CD8-positive, alpha-beta memory T cell (primary cell): ENCODE measurements at places on chromosomes 13 and 19. TPM values are rescaled to one million over a fixed set of nuclear protein-coding genes. Genes with fewer than 3 reads are reported as not detected.

Gene ZNF20
- 2.5 TPM for total RNA-seq

Gene FFAR3
- total RNA-seq: not detected

Gene ICAM3
- 83.0 TPM for total RNA-seq

Gene SLC10A2
- not detected for total RNA-seq

Gene TRPM4
- total RNA-seq: not detected

DNA sequence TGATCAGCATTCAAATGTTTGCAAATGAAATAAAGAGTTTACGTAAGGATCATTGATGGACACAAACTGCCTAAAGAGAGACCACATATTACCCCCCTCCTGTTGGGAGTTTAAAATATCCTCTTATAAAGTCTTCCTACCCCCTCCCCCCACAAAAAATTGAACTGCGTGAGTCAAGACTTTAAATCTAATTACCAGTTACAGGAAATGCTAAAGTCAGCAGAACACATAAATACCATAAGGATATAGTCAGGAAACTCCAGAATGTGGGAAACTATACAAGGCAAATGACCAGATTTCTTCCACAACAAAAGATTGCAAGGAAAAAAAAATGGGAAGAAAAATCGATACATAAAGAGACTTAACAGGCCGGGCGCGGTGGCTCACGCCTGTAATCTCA lies 44.4 kb upstream of the FARP1 start:
- no peak for DNase-seq

DNA sequence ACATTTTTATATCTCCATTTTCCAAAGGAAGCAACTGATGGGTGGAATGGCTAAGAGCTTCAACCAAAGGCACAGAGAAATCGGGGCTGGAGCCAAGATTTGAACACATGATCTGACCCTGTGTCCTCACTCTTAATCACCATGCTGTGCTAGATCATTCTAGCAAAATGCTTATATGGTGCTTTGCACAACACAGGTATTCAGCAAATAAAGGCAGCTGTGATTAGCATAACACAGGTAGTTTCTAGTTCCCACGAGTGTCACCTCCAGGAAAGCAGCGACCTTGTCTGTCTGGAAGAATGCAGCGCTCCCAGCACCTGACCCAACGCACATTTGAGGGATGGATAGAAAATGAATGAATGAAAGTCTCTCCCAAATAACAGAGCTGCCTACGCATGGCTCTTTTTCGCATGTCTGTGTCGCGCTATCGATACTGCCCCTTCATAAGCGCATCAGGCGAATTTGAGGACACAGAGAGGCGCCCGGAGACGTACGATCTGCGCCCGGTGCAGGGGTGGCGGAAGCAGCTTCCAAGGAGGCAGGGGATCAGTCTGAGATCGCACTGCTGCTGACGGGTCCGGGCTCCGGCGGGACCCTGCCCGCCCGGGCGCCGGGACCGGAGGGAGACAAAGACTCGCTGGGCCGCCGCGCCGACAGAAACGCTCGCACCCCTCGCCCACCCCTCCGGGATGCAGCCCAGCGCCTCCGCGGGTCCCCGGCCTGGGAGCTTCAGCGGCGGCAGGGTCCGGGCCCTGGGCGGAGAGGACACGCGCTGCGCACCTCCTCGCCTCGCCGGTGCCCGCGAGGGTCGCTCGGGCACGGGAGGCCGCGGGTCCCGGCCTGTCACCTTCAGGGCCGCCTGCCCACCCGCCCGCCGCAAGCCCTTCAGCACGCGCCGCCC lies 609 bp downstream of the EPS15L1 start:
- no peak for DNase-seq

DNA sequence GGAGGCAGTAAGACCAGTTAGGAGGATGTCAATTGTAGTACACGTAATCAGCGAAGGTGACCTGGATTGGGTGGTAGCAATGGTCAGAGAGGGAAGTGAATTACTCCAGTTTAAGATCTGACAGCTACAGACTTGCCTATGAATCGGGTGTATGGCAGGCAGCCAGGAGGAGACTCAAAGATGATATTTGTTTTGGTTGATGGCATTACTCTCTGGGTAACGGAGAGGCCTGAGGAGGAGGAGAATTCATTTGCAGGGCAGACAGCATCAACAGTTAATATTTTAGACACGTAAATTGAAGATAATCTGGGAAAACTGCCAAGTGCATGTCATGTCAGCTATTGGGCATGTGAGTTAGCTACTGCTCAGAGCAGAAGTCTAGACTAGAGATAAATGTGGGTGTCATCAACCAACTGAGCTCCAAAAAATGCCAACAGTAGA lies 109.2 kb downstream of the SGCG start:
- no peak for DNase-seq

- no peak for DNase-seq
These were observed 4.4 kb upstream of the TUBA3C start for GRCh38 chr13:19185865-19186645.

DNA sequence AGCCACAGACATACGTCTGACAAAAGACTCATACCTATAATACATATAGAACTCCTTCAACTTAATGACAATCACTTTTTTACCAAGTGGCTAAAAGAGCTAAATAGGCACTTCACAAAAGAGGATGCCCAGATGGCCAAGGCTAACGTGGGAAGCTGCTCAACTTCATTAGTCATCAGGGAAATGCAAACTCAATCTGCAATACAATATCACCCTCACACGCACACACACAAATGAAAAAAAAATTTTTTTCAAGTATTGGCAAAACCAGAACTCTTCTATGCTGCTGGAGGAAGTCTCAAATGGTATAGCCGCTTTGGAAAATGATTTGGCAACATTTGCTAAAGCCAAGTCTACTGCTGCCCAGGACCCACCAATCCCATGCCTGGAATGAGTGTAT lies 14.6 kb upstream of the DNMT1 start:
- DNase-seq: no peak

DNA sequence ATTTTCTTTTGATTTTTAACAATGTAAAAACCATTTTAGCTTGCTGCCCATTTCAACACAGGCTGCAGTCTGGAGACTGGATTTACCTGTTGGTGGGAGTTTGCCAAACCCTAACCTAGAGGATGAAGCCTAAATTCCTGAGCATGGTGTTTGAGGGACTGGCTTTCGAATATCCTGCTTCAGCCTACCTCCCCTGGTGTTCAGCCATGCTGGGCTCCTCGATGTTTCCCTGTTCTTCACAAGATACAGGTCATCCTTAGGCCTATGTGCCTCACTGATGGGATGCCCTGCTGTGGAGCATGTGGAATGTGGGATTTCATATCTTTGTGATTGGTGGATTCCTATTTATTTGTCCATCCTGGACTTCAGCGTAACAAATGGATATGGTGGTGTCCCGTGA lies 20.4 kb upstream of the ERCC5 start:
- DNase-seq: no peak

- DNase-seq: no peak
These were observed 419.3 kb upstream of the KLHL1 start for GRCh38 chr13:70527599-70527998.

- peak; percentile 21 for DNase-seq
These were observed 121.6 kb upstream of the ZNF507 start for GRCh38 chr19:32223595-32224370.
